Retinal pigment epithelial cell (primary cell): ENCODE measurements at places on chromosomes 4 and X.

- DNase-seq: no peak
These were observed 114.4 kb downstream of the ANTXR2 start for GRCh38 chr4:79958466-79959264.

DNA sequence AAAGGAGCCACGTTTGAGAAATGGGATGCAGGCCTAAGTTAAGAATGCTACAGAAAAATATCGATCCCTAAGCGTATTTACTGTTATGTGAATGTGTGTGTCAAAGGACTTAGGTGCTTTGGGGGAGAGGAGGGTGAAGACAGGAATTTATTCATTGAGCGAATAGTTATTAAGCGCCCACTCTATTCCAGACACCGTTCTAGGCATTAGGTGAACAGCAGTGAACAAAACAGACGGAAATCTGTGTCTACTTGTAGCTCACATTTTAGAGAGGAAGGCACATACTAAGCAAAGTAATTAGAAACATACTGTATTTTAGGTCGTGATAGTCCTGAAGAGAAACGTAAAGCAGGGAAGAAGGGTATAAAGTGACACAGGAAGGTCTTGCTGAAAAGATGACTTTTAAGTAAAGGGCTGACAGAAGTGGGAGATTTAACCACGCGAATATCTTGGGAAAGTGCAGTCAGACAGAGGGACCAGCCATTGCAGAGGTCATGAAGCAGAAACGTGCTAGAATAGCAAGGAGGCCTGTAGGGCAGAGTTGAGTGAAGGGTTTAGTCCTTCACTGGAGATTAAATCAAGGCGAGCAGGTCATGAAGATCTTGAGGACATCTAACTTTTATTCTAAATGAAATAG, 541 bp downstream of the AIMP1 start:
- DNase-seq: no peak

DNA sequence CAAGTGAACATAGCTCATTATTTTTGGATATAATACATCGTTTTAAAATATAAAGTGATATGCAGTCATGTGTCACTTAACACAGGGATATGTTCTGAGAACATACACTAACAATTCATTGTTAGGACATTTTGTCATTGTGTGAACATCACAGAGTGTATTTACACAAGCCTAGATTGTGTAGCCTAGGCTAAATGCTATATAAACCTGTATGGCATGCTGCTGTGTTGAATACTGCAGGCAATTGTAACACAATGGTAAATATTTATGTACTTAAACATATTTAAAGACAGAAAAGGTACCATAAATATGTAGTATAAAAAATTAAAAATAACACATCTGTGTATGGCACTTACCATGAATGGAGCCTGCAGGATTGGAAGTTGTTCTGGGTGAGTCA, 44.9 kb upstream of the GPRIN3 start:
- no peak for DNase-seq

GRCh38 chrX:42131856-42132255, 208.5 kb upstream of the CASK start:
- DNase-seq: no peak

DNA sequence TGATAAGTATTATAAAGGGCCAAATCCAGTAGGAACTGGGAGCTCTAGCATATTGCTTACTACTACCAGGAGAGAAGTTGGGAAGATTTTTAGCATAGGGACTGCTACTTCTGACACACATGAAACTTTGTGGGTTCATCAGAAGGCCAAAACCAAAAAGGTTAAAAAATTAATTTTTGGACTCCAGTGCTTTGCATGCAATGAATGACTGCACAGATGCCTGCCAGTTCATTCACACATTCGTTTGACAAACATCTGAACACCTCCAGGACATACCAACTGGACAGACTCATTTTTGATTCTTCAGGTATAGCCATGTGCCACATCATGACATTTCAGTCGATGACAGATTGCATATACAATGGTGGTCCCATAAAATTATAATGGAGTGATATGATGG, 79.8 kb downstream of the MID1IP1 start:
- DNase-seq: no peak

GRCh38 chr4:142402900-142403299, 443.2 kb downstream of the INPP4B start:
- DNase-seq: peak; percentile 37

GRCh38 chr4:48629458-48629857, 139.4 kb downstream of the ZAR1 start:
- no peak for DNase-seq

GRCh38 chr4:147246096-147246495, 234.8 kb upstream of the EDNRA start:
- no peak for DNase-seq

DNA sequence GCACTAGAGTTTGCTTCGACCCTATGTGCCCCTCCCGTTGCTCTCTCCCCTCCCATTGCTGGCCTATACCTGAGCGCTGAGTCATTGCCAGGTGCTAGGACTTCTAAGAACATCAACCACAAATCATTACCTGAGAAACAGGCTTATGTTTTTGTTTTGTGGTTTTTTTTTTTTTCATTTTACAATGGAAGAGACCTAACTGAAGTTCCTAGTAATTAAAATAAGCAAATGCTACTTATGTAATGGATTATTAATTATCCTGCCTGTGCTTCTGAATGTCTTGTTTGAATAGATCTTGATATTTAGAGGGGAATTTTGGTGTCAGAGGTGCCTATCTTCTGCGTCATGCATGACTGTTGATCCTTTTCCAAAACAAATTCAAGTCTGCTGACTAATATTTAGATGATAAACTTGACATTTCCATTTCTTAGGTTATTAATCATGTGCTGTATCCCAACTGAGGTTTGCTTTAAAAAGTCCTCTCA, 275.4 kb upstream of the CPEB2 start:
- DNase-seq: peak; percentile 56

DNA sequence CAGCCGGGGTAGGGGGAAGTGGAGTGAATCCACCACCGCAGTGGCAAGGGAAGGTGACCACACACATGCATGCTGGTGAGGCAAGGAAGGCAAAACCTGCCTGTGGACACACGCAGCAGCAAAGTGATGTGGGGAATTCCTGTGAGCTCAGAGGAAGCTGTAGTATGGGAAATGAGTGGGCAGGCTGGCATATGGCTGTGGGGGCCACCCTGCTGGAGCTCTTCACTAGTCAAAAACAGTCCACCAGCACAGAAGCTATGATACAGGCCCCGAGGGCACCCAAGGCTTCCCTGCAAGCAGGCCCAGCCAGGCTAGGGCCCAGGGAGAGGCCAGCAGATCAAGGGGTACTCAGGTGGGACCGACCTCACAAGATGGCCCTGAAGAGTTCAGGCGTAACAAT, 239.1 kb downstream of the CHM start:
- no peak for DNase-seq

DNA sequence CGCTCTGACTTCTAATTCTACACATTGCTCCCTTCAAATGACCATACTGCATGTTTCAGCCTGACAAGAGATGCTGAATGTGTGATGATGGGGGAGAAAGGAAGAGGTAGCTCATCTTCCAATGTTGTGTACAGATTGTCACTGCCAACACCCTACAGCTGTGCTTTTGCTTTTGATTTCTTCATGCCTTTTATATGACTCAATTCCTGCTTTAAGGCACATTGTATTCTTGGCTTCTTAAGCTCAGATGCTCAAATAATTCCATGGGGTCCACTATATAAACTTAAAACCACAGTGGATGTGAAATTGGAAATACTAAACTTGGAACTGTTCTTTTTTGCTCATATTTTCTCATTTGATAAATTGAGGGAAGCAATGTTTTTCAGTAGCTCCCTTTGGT, 183.2 kb upstream of the WDFY3 start:
- no peak for DNase-seq

DNA sequence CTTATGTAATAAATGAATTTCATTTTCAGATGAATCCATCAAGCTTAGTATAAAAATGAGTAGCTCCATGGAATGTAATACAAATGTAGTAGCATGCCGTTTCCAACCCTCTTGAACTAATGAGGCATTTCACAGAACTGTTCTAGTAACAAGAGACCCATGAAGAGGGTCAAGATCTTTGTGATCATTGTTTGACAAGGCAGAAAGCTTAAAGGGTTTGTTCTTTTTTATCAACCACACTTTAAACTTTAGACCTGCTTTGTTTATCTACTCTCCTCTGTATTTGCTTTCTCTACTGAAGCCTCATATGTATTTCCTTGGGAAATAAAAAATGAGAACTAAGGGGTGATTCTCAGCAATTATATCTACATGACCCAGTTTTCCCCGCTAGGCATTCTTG, 513.9 kb downstream of the ARAP2 start:
- DNase-seq: no peak

DNA sequence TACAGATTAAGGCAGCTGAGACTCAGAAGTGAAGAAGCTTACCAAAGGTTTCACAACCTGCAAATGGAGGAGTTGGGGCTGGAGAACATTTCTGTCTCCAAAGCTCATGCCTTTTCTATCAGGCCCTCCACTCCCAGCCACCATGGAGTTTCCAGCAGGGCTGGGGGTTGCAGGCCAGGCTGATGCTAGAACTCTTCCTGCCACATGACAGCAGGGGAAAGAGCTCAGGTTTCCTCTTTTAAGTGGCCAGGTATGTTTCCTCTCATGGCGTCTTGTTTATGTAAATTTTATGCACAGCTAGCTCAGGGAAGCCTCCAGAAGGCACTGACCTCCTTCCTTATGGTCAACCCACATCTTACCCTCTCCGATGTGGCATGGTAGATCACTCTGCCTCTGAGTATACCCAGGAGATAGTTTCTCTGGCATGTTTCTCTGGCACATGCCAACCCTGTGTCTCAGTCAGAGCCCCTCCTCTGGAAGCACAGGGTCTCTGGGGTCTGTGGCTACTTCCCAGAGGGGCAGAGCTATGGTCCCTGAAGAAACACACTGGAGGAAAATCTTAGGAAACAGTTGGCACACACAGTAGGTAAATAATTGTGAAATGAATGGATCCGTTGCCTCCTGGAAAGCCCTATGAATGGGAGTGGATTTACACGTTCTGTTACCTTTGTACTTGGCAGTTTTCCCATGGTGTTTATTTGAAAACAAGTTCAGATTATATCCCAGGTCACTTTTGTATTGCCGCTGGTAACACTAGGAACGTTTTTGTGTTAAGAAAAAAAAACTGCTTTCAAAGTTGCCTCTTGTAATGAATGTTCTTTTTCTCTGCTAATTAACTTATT, 28.9 kb downstream of the PDK3 start:
- no peak for DNase-seq

DNA sequence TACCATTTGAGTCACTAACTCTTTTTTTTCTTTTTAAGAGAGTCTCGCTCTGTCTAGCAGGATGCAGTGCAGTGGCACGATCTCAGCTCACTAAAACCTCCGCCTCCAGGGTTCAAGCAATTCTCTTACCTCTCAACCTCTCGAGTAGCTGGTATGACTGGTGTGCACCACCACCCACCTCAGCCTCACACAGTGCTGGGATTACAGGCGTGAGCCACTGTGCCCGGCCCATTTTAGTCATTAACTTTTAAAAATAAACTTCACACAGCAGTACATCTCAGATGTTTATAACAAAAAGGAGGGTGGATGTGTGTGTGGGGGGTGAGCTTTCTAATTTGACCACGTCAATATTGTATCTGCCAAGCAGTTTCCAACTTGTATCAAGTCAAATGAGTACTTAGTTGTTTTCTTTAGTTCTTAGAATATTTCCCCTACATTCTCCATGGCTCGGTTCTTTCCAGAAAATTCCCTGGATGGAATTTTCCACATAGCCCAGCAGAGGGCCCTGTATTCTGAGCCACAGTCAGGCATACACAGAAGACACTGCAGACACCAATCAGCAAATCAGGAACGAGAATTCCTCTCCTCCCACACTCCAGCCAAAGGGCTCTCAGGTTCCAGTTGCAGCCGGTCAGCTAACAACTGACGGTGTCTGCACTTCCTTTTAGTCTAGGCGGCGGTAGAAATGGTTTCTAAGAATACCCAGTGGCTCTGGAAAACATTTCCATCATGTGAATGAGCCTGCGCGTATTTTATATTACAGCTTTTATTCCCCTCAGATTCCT, 20.1 kb upstream of the ARAF start:
- peak; percentile 74 for DNase-seq

GRCh38 chr4:81030981-81031791, 678 bp downstream of the BMP3 start:
- no peak for DNase-seq

DNA sequence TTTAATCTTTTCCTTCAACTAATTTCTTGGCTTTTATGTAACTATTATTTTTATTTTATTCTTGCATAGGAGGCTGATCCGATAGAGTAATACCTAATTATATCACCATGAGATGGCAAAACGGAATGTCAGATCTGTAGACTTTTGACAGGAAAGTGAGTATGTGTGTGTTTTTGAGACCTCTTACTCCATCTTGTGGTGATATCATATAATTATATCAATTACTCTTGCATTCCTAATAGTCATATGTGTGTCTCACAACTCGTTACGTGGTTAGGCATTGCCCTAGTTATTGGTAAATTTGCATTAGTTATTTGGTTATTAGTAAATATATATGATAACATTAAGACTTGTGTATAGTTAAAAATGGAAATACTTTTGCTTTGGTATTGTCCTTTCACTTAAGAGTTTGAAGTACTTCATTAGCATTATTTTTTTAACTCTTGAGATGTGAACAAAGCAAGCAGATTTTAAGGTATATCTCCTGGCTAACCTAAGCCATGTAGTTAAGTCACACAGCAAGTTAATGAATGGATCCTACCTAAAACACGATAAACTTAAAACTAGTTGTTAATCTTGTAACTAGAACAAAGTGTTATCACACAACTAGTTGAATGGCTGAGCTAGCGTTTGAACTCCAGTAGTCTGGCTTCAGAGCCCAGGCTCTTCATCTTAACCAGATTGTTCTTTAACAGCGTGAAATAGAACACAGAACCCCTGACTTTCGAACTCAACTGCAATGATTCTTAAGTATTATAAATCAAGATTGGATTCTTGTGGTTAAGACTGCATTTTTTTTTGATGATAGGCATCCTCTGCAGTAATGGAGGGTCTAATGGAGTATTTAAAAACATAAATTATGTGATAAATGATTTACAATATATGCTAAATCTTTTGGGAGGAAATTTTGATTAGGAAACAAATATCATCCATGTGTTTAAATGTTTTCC, 67.1 kb downstream of the PGRMC2 start:
- peak; percentile 50 for DNase-seq

- DNase-seq: no peak
These were observed 237.5 kb upstream of the CTSO start for GRCh38 chr4:156191044-156191781.

DNA sequence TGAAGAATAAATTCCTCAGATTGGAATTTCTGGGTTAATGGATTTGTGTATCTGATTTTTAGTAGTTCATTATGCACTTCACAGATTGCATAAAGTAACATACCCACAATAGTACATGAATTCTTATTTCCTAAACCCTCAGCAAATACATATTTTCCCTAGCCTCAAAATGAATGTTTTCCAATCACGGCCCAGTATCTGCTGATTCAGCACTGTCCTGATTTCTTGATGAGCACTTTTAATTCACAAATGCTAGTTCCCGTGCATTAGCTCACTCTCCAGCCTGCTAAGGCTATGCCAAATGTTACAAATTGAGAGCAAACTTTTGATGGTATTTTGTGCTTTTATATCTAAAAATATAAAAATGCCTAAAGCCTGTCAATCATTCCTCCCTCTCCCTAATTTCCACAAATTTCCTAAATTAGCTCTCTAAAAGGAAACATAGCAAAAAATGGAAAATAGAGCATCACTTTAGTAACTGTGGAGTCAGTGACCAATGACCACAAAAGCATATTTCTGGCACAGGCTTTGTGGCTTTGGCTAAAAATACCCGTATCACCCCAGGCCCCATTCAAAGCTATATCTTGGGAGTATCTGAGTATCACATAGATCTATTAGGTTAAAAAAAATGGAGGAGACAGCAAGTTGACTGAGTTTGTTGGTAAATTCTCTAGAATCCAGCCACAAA, 75.5 kb downstream of the NAF1 start:
- no peak for DNase-seq
